ENCODE measurements at places on chromosomes 5 and 9.

DNA sequence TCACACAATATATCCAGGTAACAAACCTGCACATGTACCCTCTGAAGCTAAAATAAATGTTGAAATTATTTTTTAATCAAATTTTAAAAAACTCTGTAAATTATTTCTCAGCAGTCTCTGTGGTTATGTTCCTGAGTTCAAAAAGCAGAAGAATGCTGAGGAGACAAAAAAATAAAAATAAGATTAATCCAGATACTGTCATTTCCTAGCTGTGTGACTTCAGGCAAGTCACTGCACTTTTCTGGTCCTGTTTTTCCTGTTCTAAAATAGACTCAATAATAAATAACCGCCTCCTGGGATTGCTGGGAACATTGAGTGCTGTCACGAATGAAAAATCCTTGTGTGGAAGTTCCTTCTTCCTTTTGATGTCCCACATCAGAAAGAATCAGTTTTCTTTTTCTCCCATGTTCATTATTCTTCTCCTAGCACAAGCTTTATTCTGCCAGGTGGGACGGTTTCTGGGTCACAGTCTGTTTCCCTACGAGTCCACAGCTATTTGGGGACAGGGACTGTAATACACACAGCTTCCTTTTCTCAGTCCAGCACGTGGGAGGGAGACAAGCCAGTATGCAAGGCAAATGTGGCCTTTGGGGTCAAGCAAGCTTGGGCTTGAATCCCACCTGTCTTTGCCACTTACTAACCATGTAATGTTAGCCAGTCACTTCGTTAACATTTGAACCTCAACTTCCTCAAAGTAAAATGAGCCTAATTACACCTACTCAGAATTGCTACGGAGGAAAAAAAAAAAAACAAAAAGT is 156.9 kb downstream of the TRIM32 start:
- no peak for DNase-seq

- no peak for DNase-seq
Observed at GRCh38 chr9:121253821-121254501, 14.0 kb upstream of the GSN start.

DNA sequence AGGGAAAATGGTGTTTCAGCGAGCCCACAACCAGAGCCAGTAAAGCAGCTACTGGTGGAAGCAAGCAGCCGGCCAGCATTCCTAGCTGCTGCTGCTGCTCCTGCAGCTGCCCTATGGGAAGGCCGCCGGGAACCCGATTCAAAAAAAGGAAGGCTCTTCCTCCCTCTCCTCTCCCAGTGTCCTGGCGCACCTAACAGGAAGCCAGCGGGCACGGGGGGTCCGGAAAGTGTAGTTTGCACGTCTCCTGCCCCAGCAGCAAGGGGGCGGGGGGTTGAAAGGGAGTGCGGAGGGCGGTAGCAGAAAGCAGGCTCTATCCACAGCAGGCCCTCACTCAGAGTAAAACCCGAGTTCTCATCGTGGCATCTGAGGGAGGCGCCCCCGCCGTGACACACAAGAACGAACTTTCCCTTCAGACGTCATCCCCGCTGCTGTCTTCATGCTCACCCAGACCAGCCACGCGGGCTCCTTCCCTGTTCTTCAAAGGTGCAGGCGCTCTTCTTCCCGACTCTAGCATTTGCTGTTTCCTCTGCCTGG is 16.5 kb downstream of the GRXCR2 start:
- DNase-seq, result peak; percentile 26

- no peak for DNase-seq
Observed at GRCh38 chr9:135914921-135915320, 7.6 kb upstream of the CAMSAP1 start.

DNA sequence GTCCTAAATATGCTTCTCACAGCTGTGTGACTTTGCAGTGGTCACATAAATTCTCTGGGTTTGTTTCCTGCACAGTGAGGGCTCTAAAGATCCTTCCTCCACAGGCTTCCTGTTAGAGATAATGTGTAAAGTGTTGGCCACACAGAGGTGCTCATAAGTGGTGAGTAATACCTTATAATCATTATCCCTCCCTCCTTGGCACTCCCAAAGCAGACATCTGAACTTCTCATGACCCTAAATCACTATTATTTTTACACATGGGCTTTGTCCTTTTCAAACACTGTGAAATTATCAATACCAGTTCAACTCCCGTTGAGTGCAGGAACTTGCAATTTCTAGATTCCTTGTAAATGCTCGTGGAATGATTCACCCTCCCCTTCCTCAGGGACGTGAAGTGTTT is 100.2 kb downstream of the BRINP1 start:
- DNase-seq, result no peak

DNA sequence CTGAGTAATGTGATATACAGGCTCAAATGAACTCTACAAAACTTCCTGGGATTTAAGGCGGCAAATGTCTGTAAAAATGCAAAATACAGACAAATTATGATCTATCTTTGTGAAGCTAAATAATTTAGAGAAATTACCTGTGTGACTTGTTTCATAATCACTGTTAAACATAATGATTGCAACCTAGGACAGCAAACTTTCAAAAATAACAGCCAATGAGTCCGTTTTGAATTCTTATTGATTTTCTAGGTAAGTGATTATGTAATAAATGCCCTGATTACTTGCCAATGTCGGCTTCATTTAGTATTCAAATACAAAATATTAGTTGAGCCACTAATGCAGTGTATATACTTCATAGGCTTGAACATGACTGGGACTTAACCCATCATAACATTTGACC is 238.2 kb upstream of the DAB2 start:
- DNase-seq, result no peak

DNA sequence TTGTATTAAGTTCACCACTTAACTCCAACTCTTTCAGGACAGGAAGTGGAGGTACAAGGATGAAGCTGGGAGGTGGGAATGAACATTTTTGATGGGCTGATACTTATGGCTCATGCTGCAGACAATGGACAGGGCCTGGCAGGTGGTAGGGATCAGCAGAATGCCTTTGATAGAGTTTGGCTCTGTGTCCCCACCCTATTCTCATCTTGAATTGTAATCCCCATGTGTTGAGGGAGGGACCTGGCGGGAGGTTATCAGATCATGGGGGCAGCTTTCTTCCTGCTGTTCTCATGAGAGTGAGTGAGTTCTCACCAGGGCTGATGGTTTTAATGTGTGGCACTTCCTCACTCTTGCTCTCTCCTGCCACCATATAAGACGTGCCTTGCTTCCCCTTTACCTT is 87.3 kb upstream of the PRLR start:
- DNase-seq, result no peak

- DNase-seq, result no peak
Observed at GRCh38 chr5:159082474-159082873, 17.2 kb downstream of the EBF1 start.

GRCh38 chr9:116096853-116097252 is 56.7 kb upstream of the PAPPA start:
- no peak for DNase-seq

- no peak for DNase-seq
Observed at GRCh38 chr9:33295571-33295970, 5.3 kb downstream of the NFX1 start.

DNA sequence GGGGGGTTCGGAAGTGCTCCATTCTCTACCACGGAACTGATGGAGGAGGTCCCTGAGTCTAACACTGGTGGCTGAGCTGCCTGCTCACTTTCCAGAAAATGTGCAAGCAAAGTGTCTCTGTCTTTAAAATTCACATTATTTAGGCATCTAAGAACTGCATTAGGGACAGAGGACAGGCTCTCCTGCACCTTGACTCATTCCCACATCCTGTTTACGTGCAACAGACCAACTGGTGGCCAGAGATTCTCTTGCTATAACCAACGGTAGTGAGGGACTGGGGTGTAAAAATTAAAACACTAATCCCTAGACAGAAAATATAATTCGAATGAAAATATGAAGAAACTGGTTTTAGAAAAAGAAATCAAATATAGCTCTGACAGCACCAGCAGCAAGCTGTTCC is 320.9 kb downstream of the IRX2 start:
- no peak for DNase-seq

- DNase-seq, result no peak
Observed at GRCh38 chr9:8599937-8600336, 800.4 kb upstream of the DMAC1 start.

GRCh38 chr5:115842089-115842935 is 577 bp downstream of the AP3S1 start:
- no peak for DNase-seq

All from brain pericyte (primary cell).